ENCODE measurements at places on chromosomes 16 and 17.
A peak's percentile ranks its signal among the peaks of the same experiment; 100 is the strongest.

- DNase-seq: no peak
Measured at GRCh38 chr16:85266857-85267256, 154.6 kb upstream of the CIBAR2 start.

DNA sequence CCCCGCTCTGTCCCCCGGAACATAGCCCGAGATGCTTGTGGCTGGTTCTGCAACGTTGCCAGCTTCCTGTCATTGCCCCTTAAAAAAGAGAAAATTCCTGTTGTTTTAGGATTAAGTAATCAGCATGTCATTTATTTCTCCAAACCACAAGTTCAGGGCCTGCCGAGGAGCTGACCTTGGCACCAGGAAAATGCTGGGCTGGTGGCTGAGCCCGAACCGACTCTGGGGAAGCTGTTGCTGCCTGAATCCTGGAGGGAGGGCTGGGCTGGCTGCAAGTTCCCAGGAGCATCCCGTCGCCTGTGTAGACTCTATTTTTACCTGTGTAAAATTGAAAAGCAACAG is 130.9 kb upstream of the FOXF1 start:
- no peak for DNase-seq

- DNase-seq: peak; percentile 31
Measured at GRCh38 chr16:72092832-72093447, 480 bp downstream of the TXNL4B start.

GRCh38 chr17:79305768-79306423 is 231.3 kb downstream of the ENGASE start:
- no peak for DNase-seq

DNA sequence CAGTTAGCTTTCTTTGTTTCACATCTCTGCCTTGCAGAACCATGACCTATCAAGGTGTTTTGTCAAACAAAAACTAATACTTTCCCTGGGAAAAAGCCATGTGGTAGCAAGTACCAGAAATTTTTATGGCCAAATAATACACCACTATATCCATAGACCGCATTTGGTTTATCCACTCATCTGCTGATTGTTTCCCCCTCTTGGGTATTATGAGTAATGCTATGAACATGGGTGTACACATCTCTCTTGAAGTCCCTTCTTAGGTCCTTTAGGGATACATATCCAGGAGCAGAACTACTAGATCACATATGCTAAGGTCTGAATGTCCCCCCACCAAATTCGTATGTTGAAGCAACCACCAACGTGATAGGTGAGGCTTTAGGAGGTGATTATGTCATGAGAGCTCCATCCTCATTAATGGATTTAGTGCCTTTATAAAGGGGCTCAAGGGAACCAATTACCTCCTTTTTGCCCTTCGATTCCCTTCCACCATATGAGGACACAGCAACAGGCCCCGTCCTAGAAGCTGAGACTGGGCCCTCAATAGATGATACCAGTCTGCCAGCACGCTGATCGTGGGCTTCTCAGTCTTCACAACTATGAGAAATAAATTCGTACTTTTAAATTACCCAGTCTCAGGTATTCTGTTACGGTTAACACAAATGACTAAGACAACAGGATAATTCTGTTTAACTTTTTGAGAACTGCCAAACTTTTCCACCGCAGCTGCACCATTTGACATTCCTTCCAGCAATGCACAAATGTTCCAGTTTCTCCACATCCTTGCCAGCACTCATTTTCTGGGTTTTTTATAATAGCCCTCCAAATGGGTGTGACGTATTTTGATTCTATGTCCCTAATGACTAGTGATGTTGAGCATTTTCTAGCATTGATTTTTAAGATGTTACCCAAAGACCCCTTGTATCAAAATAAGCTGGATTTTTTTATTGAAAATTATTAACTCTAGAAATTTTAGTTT is 30.0 kb downstream of the SIAH1 start:
- no peak for DNase-seq

- no peak for DNase-seq
Measured at GRCh38 chr17:69547947-69548346, 133.4 kb downstream of the MAP2K6 start.

DNA sequence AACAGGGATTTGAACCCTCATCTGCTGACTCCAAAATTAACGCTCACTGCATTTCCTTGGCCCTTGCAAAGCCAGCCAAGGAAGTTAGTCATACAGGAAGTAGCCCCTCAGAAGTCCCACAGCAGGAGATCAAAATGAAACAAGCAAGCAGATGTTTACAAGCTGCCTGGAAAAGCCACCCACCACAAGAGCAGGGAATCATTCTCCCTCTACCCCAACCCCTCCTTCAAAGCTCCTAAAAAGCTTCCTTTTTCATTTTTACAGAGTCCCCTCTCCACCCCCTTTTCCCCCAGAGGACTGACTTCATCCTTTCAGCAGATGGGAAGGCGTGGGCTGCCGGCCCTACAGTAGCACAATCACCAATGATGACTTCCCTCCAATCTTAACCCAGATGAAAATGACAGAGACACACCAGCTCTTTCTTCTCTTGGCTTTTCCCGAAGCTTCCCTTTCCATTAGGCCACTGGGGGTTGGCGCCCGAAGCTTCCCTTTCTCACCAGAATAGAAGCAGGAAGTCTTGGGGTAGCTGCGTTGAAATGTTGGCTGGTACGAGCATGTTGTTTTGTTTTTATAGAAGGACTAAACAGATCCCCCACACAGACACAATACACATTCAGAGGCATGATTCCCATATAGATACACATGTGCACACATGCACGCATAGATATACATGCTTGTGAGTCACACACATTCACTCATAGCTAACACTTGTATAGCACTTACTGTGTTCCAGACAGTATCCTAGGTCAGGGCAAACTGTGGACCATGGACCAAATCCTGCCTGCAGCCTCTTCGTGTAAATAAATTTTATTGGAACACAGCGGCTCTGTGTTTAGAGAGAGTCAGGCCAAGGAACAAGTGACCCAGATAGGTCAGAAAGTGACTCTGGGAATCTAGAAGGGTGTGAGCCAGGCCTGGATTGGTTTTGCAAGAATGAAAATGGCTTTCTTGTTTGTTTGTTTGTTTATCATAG is 17.4 kb downstream of the ITPRIPL2 start:
- DNase-seq: no peak

GRCh38 chr16:57096192-57096591 is 3.8 kb downstream of the CPNE2 start:
- no peak for DNase-seq

- DNase-seq: no peak
Measured at GRCh38 chr16:54077050-54077821, 209.4 kb downstream of the IRX3 start.

GRCh38 chr17:1241929-1242328 is 28.3 kb upstream of the BHLHA9 start:
- no peak for DNase-seq

GRCh38 chr17:47203984-47204721 is 5.0 kb upstream of the MYL4 start:
- DNase-seq: no peak

GRCh38 chr17:82490512-82491195 is 28.9 kb upstream of the FOXK2 start:
- DNase-seq: no peak

DNA sequence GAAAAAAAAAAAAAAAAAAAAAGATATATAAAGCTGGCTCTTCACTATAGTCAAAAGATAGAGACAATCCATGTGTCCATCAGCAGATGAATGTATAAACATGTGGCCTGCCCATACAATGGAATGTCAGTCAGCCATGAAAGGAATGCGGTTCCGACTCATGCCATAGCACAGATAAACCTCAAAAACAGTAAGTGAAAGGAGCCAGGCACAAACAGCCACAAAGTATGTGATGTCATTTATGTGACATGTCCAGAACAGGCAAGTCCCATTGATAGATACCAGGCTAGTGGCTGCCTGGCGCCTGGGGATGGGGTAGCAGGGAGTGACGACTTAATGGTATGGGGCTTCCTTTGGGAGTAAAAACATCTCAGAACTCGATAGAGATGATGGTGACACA is 155.7 kb downstream of the CMIP start:
- peak; percentile 66 for DNase-seq

GRCh38 chr16:68250951-68251350 is 5.8 kb downstream of the PLA2G15 start:
- DNase-seq: no peak

- no peak for DNase-seq
Measured at GRCh38 chr17:15181816-15182215, 83.3 kb downstream of the PMP22 start.

- DNase-seq: peak; percentile 77
Measured at GRCh38 chr16:69796285-69797118, 34.4 kb downstream of the WWP2 start.

DNA sequence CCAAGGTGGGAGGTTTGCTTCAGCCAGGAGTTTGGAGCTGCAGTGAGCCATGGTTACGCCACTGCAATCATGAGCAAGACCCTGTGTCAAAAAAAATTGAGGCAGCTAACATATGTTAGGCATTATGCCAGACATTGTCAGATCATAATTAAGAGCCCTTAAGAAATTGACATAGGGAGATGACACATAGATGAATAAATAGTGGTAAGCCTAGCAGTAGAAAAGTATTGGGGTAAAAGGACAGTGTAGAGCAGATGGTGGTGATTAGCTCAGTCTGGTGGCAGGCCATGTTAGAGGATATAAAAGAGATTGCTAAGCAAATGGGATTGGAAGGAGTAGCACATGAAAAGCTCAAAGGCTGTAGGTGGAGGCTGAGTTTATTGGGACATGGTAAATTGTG is 22.6 kb downstream of the SRCAP start:
- DNase-seq: no peak

GRCh38 chr16:59173408-59173831 is 439.3 kb upstream of the GOT2 start:
- no peak for DNase-seq

- no peak for DNase-seq
Measured at GRCh38 chr17:74404218-74404617, 27.7 kb upstream of the GPRC5C start.

DNA sequence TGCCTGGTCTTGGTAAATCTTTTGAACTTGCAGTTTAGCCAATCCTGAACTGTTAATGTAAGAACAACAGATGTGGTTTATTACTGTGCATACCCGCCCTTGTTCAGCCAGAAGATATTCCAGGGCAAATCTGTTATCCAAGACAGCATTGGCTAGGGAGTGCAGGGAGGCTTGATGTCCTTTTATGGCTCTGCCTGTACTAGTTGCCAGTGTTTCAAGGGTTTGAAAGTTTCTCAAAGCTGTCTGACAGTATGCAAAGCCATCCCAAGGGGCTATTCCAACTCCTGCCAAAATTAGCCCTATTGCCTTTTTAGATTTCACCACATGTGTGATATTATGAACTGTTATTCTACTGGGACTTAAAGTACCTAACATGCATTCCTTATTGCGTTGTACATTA is 30.1 kb downstream of the LCMT1 start:
- DNase-seq: no peak

DNA sequence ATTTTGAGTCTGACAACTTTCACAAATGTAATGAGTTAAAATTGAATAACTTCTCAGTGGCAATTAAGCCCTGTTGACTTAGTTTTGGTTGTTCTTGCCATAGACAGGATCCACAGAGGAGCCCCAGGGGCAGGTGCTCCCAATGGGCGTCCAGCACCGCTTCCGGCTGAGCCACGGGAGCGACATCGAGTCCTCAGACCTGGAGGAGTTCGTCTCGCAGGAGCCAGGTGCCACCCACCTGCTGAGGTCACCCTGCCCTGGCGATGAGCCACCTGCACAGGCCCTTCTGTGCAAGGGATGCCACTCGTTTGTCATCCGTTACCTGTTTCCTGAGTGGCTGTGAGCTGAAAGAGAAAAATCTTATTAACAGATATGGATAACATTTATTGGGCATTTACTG is 10.7 kb downstream of the CCDC40 start:
- DNase-seq: no peak

Data from HT-29 (cell line).